Aortic smooth muscle cell (primary cell): ENCODE measurements at places on chromosomes 2 and 18. TPM values are rescaled to one million over a fixed set of nuclear protein-coding genes. Genes with fewer than 3 reads are reported as not detected.

The DLGAP1 gene
- 0.40 and 2.4 TPM in 2 replicates for total RNA-seq

The DSEL gene
- total RNA-seq, result 23.8 and 52.3 TPM in 2 replicates

The FTCDNL1 gene
- 0.37 and 0.53 TPM in 2 replicates for total RNA-seq

The TMEM163 gene
- 0.26 and 0.81 TPM in 2 replicates for total RNA-seq

The CLEC4F gene
- not detected in 2 replicates for total RNA-seq

The UGT1A3 gene
- total RNA-seq, result not detected in 2 replicates

The ADRA2B gene
- not detected in 2 replicates for total RNA-seq

The ACTR2 gene
- total RNA-seq, result 102 and 120 TPM in 2 replicates

The CSRNP3 gene
- 0.92 and 3.1 TPM in 2 replicates for total RNA-seq

The INPP5D gene
- total RNA-seq, result 0.53 and 0.56 TPM in 2 replicates

The LGALSL gene
- total RNA-seq, result 7.7 and 11.1 TPM in 2 replicates

The PRKRA gene
- total RNA-seq, result 41.3 and 41.5 TPM in 2 replicates

The EGR4 gene
- total RNA-seq, result not detected in 2 replicates

The SERPINB13 gene
- not detected in 2 replicates for total RNA-seq

The PROKR1 gene
- total RNA-seq, result under 0.01 TPM in 1 of 2 replicates, not detected in the other

The UGT1A5 gene
- not detected in 2 replicates for total RNA-seq

The VSNL1 gene
- total RNA-seq, result 0.06 and 0.13 TPM in 2 replicates

The GALNT13 gene
- total RNA-seq, result 1.6 and 1.7 TPM in 2 replicates

The VWA3B gene
- total RNA-seq, result not detected in 2 replicates

The ALPG gene
- not detected in 2 replicates for total RNA-seq

The DNAH6 gene
- total RNA-seq, result under 0.01 and 0.13 TPM in 2 replicates

The GPR148 gene
- total RNA-seq, result not detected in 2 replicates

The MARCO gene
- not detected in 2 replicates for total RNA-seq

The DNER gene
- 0.26 and 0.37 TPM in 2 replicates for total RNA-seq

The ASB18 gene
- total RNA-seq, result not detected in 2 replicates

The ZC3H8 gene
- total RNA-seq, result 5.0 TPM in 2 replicates

The KIF1A gene
- not detected in 2 replicates for total RNA-seq

The MYO7B gene
- total RNA-seq, result 0.06 and 0.13 TPM in 2 replicates

The EML4 gene
- total RNA-seq, result 35.8 and 47.6 TPM in 2 replicates

The SP5 gene
- total RNA-seq, result not detected in 2 replicates

The C2orf78 gene
- not detected in 2 replicates for total RNA-seq

The OR6B2 gene
- total RNA-seq, result not detected in 2 replicates

The HTR2B gene
- total RNA-seq, result 118 and 269 TPM in 2 replicates

The CDCA7 gene
- 0.56 and 0.92 TPM in 2 replicates for total RNA-seq

The PLA2R1 gene
- total RNA-seq, result 50.0 and 68.2 TPM in 2 replicates

The ZNF396 gene
- total RNA-seq, result 3.0 and 3.2 TPM in 2 replicates

The ZNF385B gene
- under 0.01 TPM in 1 of 2 replicates, not detected in the other for total RNA-seq

The POTEF gene
- total RNA-seq, result not detected in 2 replicates

The DUSP19 gene
- 4.6 and 5.3 TPM in 2 replicates for total RNA-seq

The PSMA8 gene
- total RNA-seq, result not detected in 2 replicates

The ICOS gene
- total RNA-seq, result not detected in 2 replicates

The APLF gene
- total RNA-seq, result 3.6 and 4.8 TPM in 2 replicates

The DYSF gene
- total RNA-seq, result 4.4 and 5.5 TPM in 2 replicates

The RIT2 gene
- total RNA-seq, result not detected in 2 replicates

The INHBB gene
- 0.12 and 0.13 TPM in 2 replicates for total RNA-seq

The C2orf72 gene
- 0.25 and 0.26 TPM in 2 replicates for total RNA-seq

The ACVR1C gene
- total RNA-seq, result under 0.01 and 0.19 TPM in 2 replicates

The KLHL29 gene
- total RNA-seq, result 4.0 and 4.4 TPM in 2 replicates

The TRIM43 gene
- not detected in 2 replicates for total RNA-seq

The ANKRD62 gene
- total RNA-seq, result under 0.01 TPM in 1 of 2 replicates, not detected in the other
